ENCODE measurements at places on chromosomes 5 and 9.

- no peak for DNase-seq
These were observed 177.2 kb upstream of the PITX1 start for GRCh38 chr5:135211083-135211790.

GRCh38 chr5:142763701-142764100 is 6.5 kb upstream of the ARHGAP26 start:
- DNase-seq: no peak

DNA sequence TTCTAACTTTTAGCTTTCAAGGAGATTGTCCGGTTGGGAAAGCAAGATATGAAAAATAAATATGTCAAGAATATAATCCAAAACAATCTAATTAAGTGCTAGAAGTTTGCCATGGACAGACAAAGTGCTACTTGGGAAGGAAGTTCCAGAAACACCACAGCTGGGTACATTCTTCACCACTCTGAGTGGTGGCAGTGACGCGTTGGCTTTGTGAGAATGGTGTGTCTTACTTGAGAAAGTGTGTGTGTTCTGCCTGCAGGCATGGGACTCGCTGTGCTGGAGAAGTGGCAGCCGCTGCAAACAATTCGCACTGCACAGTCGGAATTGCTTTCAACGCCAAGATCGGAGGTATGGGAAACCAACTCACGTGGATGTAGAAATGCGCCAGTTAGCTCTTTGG is 177.2 kb downstream of the PCSK5 start:
- no peak for DNase-seq

DNA sequence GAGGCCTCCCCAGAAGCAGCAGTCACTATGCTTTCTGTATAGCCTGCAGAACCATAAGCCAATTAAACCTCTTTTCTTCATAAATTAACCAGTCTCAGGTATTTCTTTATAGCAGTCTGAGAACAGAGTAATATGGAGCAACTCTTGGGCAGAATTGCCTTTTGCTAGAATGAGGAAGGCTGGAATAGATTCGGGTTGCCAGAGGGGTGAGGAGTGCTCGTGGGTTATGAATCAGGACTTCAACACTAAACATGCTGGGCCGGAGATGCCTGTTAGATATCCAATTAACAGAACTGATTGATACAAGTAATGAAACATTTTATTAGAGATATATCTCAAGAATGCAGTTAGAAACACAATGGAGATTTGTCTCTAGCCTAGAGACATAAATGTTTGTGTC is 140.9 kb upstream of the MAP3K1 start:
- no peak for DNase-seq

- no peak for DNase-seq
These were observed 113.7 kb downstream of the VAV2 start for GRCh38 chr9:133878402-133878801.

- no peak for DNase-seq
These were observed 3.7 kb upstream of the OTULIN start for GRCh38 chr5:14660833-14661232.

- no peak for DNase-seq
These were observed 6.9 kb downstream of the TNFAIP8 start for GRCh38 chr5:119362714-119363113.

- no peak for DNase-seq
These were observed 47.3 kb upstream of the SUB1 start for GRCh38 chr5:32538031-32538547.

DNA sequence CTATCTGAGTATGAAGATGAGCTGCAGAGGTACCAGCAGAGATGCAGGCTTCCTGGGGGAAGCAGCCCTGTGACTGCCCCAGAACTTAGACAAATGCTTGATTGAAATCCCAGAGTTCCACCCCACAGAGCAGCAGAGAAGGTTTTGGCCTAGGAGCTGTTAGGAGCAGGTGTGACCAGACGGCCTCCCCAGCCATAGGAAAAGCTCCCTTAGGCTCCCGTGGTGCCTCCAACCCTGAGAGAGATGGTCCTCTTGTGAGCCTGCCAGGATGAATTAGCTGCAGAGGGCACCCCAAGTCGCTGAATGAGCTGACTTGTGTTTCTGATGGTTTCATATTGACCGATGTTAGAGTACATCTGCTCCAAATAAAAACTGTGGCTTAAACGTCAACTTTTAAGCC is 22.1 kb downstream of the NTRK2 start:
- DNase-seq: no peak

DNA sequence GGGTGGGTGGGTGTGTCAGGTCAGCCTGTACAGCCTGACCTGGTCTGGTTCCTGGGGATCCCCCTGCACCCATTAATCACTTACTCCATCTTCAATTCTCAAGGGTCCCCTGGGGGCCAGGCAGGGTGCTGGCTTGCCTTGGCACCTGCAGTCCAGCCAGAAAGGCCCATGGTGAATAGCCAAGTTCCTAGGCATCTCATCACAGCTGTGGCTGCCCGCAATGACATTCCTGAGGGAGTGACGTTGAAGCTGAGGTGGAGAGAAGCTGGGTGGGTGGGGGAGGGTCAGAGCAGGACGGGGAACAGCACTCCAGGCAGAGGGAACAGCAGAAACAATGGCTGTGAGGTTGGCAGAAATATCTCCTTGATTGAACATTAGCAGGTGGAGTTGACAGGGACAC is 10.6 kb downstream of the HMCN2 start:
- DNase-seq: no peak

Data from stimulated activated CD8-positive, alpha-beta memory T cell treated with anti-CD3 and anti-CD28 coated beads, Interleukin-4, amount 100 ng/mL, for 4 hours (primary cell).